ENCODE measurements at places on chromosomes 12 and 14. TPM values are rescaled to one million over a fixed set of nuclear protein-coding genes. Genes with fewer than 3 reads are reported as not detected.

Gene LRRC9
- not detected for total RNA-seq

Gene GALNT16
- 0.49 TPM for total RNA-seq

DNA sequence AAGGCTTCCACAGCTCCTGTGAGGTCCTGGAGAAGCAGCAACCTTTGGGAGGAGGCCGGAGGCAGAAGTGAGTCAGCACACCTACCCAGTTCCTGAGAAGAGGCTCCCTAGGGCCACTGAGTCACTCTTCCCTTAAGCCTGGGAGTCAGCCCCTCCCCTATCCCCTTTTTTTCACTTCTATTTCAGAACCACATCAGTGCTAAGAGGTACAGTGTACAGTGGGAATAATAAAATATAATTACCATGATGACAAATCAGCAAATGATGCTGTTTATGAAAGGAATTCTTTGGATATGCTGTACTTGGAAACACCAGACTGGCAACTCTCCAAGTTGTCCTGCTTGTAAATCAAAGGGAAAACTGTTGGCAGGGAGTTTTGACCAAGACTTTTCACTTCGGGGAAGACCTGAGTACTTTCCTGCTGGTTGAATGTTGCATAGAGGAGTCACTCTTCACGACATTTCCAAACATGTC is 7.8 kb upstream of the TBPL2 start:
- peaks cover 51% of the 10 kb centered on the region for H3K4me1 ChIP-seq
- peak; percentile 96 for DNase-seq
- no peaks in the 10 kb centered on the region for H3K27me3 ChIP-seq
- H3K4me3 ChIP-seq = no peak overlapping the region
- H3K36me3 ChIP-seq = no peaks in the 10 kb centered on the region

Gene ZNF605
- total RNA-seq = 11.0 TPM

DNA sequence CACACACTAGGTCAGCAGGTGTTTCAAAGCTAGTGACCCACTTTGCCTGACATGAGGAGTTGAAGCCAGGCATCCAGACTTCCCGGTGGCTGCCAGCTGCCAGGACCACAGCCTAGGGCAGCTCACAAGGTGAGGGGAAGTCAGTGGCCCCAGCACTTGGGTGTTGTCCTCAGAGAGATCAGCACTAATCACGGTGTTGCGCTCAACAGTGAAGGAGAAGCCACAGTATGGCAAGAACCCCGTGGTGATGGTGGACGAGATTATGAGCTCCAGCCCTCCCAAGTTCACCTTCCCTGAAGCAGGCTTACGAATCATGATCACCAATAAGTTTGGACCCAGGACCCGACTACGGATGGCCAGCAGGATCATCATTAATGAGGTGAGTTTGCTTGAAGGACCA is 59.9 kb upstream of the RIN3 start:
- H3K4me1 ChIP-seq = no peaks in the 10 kb centered on the region
- no peak overlapping the region for H3K27ac ChIP-seq
- H3K4me3 ChIP-seq = no peak overlapping the region
- H3K36me3 ChIP-seq = no peaks in the 10 kb centered on the region

Gene CD69
- total RNA-seq = 1.2 TPM

Gene PTPRB
- total RNA-seq = 151 TPM

Gene CD27
- total RNA-seq = not detected

GRCh38 chr12:42922505-42922850 is 332.9 kb upstream of the PRICKLE1 start:
- no peaks in the 10 kb centered on the region for H3K36me3 ChIP-seq
- H3K27me3 ChIP-seq = no peaks in the 10 kb centered on the region
- no peaks in the 10 kb centered on the region for H3K4me1 ChIP-seq
- H3K4me3 ChIP-seq = no peak overlapping the region
- H3K27ac ChIP-seq = no peak overlapping the region

GRCh38 chr12:10119066-10119465 is 10.9 kb downstream of the CLEC7A start:
- H3K4me1 ChIP-seq = no peaks in the 10 kb centered on the region
- DNase-seq = no peak
- H3K27ac ChIP-seq = no peak overlapping the region

DNA sequence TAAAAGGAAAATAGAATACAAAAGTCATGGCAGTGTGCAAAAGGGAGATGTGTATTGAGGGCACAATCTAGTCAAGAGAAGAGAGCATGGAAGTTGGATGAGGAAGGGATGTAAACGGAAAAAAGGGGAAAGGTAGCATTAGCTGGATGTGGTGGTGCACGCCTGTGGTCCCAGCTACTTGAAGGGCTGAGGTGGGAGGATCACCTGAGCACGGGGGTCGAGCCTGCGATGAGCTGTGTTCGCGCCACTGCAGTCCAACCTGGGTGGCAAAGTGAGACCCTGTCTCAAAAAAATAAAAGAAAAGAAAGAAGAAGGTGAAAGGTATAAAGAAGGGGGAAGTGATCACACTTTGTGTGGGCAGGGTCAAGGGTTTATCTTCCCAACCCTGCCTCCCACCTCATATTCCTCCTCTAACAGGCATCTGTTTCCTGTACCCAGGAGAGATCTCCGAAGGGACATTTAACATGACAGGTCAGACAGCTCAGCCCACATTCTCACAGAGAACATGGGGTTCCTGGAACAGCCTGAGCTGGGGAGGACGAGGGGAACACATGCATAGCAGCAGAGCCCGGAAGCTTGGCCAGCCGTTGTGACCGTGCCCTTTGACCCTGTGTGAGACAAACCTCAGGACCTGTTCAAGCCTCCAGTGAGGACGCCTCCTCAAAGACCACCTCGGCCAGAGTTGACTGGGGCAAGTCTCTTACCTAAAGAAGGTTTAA is 8.9 kb downstream of the RNASE11 start:
- H3K36me3 ChIP-seq = no peaks in the 10 kb centered on the region
- H3K27me3 ChIP-seq = peaks cover 9% of the 10 kb centered on the region
- H3K4me3 ChIP-seq = no peak overlapping the region
- DNase-seq = no peak

GRCh38 chr12:12441843-12442461 is 85.1 kb downstream of the BORCS5 start:
- no peaks in the 10 kb centered on the region for H3K36me3 ChIP-seq
- H3K4me3 ChIP-seq = no peak overlapping the region
- H3K27me3 ChIP-seq = no peaks in the 10 kb centered on the region
- H3K27ac ChIP-seq = peak overlapping the region; percentile 83
- H3K4me1 ChIP-seq = peaks cover 54% of the 10 kb centered on the region
- DNase-seq = no peak

DNA sequence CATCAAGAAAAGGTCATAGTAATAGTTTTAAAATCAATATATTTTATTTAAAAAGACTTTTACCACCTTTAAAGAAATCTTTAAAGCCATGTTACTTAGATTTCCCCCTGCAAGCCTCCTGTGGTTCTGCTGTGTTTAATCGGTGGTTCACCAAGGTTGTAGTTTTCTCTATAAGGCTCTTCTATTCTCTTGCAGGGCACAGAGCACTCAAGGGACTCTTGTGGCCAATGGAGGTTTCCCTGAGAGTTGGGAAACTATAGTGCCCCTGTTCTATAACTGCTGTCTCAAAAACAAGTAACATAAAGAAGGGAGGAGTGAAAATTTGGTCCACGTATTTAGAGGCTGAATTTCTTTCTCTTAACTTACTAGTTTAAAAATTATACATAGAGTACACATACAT is 25.0 kb downstream of the DACT1 start:
- DNase-seq = no peak
- H3K27me3 ChIP-seq = peaks cover 5% of the 10 kb centered on the region
- no peak overlapping the region for H3K27ac ChIP-seq

DNA sequence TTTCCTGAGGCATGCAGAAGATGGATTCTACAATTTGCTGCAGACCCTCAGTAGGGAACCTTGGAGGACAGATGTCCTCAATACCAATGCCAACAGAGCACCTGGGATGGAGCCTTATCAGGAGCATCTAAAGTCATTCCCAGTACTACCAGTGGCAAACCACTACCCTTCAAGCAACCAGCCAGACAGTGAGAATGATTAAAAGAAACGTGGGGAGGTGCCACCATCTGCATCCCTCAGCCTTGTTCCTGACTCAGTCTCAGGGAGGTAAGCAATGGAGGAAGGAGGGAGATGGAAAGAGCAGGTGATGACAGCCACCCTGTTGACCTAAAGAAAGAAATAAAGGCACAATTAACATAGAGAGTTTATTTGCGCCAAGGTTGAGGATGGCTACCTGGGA is 175.2 kb upstream of the GRIN2B start:
- no peak overlapping the region for H3K27ac ChIP-seq
- no peaks in the 10 kb centered on the region for H3K36me3 ChIP-seq
- H3K4me1 ChIP-seq = no peaks in the 10 kb centered on the region
- no peak overlapping the region for H3K4me3 ChIP-seq
- DNase-seq = no peak
- no peaks in the 10 kb centered on the region for H3K27me3 ChIP-seq

DNA sequence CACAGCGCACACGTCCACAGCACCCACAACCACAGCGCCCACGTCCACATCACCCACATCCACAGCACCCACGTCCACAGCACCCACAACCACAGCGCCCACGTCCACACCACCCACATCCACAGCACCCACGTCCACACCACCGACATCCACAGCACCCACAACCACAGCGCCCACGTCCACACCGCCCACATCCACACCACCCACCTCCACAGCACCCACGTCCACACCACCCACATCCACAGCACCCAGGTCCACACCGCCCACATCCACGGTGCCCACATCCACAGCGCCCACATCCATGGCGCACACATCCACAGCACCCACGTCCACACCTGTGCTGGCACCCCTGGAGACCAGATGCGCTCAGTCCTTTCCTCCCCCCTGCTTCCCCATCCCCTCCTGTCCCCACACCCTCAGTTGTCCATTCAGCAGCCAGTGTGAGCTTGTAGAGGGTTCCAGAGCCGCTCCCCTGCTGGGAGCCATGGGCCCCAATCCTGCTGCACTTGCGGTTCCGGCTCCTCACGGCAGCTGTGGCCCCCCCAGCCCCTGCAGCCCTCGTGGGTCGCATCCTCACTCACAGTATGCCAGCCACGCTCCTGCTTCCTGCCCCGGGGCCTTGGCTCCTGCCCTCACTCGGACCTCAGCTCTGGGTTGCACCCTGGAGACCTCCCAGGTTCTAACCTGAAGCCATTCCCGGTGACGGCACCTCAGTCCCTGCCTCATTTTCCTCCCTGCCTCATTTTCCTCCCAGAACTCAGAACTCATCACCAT is 37.8 kb downstream of the GALNT9 start:
- no peaks in the 10 kb centered on the region for H3K4me1 ChIP-seq
- no peak overlapping the region for H3K4me3 ChIP-seq
- H3K27ac ChIP-seq = no peak overlapping the region

All from endothelial cell of umbilical vein (primary cell).